Activated T-cell treated with anti-CD3 and anti-CD28 coated beads for 1 hour (primary cell): ENCODE measurements at places on chromosomes 4 and X.

DNA sequence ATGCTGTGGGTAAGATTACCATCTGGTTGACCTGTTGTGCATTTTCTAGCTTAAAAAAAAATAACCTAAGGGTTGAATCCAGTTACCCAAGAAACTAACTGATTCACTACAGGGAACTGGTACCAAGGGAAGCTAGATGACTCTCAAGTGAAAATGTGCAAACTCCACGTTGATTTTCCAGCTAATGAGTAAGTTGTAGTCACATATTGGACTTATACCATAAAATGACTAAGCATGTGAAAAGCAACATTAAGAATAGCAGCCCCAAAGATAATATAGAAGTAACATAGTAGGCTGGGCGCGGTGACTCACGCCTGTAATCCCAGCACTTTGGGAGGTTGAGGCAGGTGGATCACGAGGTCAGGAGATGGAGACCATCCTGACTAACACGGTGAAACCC is 270.9 kb downstream of the SPRY1 start:
- DNase-seq = no peak

GRCh38 chr4:152927737-152928136 is 8.4 kb upstream of the FHDC1 start:
- DNase-seq = no peak

DNA sequence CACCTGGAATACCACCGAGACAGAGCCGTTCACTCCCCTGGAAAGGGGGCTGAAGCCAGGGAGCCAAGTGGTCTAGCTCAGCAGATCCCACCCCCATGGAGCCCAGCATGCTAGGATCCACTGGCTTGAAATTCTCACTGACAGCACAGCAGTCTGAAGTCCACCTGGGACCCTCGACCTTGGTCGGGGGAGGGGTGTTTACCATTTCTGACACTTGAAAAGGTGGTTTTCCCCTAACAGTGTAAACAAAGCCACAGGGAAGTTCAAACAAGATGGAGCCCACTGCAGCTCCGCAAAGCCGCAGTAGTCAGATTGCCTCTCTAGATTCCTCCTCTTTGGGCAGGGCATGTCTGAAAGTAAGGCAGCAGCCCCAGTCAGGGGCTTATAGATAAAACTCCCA is 243.2 kb downstream of the RASL11B start:
- no peak for DNase-seq

GRCh38 chr4:141220271-141220670 is 424 bp upstream of the ZNF330 start:
- DNase-seq = no peak

- peak; percentile 13 for DNase-seq
Observed at GRCh38 chr4:184343502-184344177, 126.0 kb upstream of the ENPP6 start.

DNA sequence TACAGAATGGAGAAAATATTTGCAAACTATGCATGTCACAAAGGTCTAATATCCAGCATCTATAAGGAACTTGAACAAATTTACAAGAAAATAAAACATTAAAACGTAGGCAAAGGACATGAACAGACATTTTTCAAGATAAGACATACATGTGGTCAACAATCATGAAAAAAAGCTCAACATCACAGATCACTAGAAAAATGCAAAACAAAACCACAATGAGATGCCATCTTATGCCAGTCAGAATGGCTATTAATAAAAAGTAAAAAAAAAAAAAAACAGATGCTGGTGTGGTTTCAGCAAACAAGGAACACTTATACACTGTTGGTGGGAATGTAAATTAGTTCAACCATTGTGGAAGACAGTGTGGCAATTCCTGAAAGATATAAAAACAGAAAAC is 75.8 kb upstream of the IL13RA2 start:
- DNase-seq = no peak

DNA sequence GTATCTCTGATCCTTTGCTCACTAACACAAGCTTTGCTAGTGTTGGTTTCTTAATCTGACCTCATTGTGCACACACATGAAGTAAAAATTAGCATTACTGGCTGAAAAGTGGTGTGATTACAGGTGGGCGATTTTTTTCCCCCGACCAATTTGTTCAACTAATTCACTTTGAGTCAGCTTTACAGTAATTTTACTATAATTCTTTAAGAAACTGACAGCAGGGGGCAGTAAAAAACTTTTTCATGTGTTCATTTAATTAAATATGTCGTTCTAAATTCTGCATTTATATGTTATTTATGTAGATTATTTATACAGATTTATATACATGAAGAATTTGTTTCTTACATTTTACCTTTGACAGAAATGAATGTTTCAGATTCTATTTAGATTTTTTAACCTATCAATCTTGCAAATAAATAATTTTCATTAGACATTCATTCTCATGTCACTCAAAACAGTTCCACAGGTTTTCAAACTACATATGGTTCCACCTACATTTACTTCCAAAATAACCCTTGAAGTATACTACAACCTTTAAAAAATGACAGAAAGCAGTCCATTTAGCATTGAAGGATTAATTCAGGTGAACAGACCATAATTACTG is 17.5 kb downstream of the PALLD start:
- DNase-seq = no peak

GRCh38 chr4:155703486-155704247 is 37.0 kb downstream of the GUCY1A1 start:
- no peak for DNase-seq
